RPMI7951 (cell line): ENCODE measurements at places on chromosomes 11 and 22. TPM values are rescaled to one million over a fixed set of nuclear protein-coding genes. Genes with fewer than 3 reads are reported as not detected.

Gene C11orf42
- total RNA-seq = not detected in 2 replicates

DNA sequence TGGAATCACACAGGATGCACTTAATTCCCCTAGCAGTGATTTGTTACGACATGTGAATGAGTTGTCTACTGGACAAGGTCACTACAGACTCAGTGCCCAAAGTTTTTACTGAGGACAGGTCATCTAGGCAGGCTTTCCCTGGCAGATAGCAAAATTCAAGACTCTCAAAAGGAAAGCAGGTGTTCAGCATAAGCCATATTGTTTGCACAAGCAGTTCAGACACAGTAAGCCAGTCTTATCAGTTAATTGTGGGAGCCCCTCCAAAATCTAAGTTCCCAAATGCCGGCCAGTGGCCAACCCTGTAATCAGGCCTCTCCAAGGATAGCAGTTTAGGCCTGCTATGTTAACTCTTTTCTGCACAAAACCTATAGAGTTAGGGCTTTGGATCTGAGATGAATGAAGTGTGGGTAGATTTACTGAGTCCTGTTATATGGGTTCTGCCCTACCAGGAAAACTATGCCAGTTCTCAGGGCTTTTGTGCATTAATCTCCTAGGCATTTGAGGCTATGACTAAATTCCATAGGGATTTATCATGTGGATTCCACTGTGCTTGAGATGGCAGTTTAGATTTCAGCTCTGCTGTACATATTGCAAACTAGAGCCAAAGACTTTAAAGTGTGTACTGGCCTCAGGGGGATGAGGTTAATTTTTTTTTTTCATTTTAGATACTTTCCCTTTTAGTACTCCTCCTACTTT lies 4.8 kb upstream of the ARHGEF12 start:
- peak; percentile 92 for DNase-seq

DNA sequence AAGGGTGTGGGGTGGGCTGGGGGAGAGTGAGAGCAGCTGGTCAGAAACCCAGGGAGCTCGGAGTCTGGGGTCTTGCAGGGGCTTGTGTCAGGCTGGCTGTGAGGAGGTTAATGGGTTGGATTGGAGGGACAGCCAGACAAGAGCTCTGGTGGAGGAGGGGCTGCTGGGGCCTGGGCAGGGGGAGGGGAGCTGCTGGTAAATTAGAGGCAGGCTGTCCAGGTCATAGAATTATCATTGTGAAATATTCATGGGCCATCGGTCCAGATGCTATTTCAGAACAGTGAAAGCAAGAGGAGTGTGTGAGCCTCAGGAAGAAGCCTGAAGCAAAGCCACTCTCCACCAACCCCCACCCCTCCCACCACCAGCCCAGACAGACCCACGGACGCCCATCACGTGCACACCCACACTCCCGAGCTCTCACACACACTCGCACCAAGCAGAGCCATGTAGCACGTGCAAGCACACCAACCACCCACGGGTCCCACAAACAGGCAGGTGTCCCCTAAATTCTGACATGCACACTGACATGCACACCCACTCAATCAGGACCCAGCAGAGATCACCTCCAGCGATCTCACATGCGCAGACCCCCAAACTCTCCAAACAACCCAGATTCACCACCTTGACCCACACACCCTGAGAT lies 18.8 kb downstream of the RTN4RL2 start:
- no peak for DNase-seq

- DNase-seq = no peak
These were observed 5.8 kb upstream of the TUB start for GRCh38 chr11:8075119-8075726.

DNA sequence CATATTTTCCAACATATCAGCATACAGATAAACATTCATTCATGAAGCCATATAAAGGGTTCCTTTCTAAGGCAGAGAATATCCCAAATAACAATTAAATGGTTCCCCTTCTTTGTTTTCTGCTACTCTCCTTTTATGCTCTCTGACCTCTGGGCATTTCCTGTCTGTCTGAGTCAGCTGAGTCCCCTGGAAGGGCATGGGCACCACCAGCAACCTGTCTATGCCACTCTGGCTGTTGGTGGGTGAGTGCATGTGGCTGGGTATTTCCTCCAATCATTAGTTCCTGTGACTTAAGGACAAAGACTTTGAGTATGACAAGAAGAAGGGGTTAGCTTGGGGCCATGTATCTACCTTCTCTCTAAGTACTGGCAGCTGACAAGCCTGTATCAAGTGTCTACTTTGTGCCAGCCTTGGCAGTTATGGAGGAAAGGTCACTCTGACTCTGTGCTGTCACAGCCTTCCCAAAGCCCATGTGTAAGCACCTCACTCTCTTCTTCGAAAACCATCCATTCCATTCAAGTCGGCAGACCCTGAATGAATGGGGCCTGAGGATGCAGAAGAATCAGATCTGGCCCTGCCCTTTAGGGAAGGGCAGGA lies 86.3 kb upstream of the PHOX2A start:
- DNase-seq = no peak

DNA sequence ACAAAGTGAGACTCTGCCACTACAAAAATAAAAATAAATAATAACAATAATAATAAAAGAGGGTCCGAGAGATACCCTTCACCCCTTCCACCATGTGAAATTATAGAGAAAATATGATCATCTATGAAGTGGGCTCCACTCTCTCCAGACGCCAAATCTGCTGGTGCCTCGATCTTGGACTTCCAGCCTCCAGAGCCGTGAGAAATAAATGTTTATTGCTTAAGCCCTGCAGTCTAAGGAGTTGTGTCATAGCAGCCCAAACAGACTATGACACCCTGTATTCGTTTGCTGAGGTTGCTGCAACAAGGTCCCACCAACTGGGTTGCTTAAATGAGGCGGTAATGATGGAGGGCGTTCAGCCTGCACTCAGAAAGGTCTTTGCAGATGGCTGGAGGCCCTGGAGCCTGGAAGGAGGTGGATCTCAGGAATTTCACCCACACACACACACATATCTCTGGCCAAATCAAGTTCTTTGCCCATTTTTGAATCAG lies 7.6 kb upstream of the SEPTIN5 start:
- no peak for DNase-seq

DNA sequence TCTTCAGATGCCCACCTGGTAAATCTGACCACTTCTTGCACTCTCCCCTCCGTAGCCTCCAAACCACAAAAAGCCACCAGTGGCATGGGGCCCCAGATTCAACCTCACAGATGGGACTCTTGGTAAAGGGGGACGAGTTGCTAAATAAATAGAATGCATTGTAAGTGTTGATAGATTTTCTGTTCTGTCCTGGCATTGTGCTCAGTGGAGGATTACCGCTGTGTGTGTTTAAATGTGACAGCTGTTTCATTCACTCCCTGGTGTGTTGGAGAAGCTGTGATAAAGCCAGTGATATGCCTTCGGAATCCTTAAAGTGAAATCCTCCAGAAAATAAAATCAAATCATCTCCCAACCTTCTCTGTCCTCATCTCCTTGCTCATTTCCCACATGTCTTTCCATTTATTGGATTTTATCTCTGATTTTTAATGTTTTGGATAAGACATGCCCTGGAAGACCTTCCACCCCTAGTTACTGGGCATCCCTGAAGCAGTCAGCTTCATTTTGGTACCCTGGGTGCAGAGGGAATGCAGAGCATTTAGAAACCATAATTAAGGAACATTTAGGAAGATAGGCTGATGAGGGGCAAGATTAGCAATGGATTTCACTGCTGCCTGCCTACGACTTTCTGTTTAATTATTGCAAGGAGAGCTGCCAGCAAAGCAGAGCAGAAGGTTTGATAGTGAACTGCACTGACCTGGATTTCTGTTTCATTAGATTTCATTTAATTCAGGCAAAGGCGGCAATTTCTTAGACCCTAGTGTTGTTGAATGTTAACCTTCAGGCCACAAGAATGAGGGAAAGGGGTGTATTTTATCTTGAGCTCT lies 460.9 kb upstream of the KIRREL3 start:
- no peak for DNase-seq

GRCh38 chr11:9973921-9974320 lies 310.0 kb downstream of the SWAP70 start:
- DNase-seq = peak; percentile 47
